ENCODE measurements at places on chromosomes 3 and 15.

DNA sequence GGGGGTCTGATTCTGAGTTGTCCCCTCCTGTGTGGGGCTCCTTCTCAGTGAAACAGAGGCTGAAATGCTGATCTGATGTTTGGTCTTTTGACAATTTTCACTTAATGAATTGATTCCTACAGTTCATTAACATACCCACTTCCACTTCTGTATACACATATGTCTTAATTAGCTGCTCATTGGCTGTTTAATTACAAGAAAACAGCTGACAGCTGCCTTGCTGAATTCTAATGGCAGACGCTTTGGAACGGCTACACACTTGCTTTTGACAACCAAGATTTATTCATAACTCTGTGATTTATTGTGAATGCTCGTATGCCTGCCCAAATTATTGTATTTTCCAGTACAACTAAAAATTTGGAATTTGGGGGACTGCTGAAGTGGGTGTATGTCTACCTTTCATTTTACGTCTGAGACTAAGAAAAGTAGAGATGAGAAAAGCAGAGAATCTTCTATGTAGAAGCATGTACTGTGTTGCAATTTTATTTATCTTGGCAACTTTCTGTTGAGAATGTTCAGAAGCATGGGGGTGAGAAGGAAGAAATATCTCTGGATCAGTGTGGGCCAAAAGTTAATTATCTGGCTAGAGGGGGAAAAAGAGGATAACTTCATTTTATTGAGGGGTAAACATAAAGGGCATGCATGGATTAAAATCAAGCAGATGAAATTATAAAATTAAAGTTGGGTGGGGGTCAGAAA lies 46.5 kb upstream of the ICE2 start:
- no peak for DNase-seq

- peak; percentile 94 for DNase-seq
These were observed at the start of gene HSPBAP1 for GRCh38 chr3:122793568-122794416. Gene HSPBAP1 (minus strand): TSS chr3:122793831. CDS start chr3:122793680, 151 bp downstream.

- no peak for DNase-seq
These were observed 363.6 kb upstream of the CCDC54 start for GRCh38 chr3:107013641-107014040.

GRCh38 chr3:143654906-143655305 lies 193.4 kb downstream of the SLC9A9 start:
- no peak for DNase-seq

- DNase-seq = peak; percentile 16
These were observed 83.8 kb downstream of the APBA2 start for GRCh38 chr15:28969511-28970085.

DNA sequence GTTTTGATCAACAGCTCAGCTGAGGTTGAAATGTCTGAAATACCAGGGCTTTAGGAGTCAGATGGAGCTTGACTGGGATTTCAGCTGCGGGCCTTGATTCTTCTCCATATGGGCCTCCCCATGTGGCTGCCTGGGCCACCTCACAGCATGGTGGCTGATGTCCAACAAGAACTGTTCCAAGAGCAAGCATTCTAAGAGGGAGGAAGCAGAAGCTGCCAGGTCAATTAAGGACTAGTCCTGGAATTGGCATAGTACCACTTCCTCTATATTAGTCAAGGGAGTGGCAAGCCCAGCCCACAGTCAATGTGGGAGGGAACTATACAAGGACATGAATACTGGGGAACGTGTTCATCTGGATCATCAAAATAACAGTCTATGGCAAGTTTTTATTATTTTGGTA lies 181.7 kb upstream of the ANKRD28 start:
- no peak for DNase-seq

DNA sequence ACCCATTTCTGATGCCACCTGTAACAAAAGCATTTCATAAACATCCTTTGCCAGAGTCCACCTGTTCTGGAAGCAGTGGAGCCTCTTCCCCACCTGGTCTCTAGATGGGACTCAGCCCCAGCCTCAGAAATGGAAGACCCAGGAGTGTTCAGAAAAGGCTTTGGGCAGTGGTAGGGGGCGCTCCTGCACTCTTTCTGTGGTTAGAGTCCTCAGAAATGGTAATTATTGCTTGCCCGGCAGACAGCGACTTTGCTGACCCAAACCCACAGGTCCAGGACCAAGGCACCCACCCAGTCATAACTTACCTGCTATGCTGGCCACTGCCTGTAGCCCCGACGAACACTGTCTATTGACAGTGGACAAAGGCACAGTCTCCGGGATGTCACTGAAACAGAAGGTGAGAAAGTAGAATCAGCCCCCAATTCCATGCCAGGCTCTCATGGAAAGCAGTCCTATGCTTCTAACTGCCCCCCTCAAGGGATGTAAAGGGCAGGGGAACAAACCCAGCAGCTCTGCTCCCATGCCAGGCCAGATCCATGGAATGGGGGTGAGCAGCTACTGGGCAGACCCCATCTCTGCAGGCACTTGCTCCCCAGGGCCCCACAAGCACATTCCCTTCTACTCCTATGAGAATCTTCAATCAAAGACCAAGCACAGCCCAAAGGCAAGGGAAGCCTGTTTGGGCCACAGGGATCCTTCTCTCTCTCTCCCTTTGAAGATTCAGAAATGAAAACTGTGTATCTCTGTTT lies 5.1 kb downstream of the ACAA1 start:
- no peak for DNase-seq

DNA sequence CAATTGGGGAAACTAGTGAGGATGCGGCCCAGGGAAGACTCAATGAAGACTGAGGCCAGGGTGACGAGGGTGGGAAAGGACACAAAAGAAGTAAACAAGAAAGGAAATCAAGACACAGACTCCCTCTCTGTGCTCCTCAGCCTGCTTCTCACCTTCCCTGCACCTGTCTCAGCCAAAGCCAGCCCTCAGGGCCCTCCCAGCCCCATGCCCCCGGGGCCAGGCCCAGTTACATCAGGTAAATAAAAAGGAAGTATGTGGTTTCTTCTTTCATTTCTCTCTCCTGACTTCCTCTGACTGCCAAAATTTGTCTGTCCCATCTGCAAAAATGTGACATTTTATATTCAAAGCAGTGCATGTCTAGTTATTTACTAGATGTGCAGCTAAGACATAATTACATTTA lies 328.0 kb downstream of the UACA start:
- no peak for DNase-seq

DNA sequence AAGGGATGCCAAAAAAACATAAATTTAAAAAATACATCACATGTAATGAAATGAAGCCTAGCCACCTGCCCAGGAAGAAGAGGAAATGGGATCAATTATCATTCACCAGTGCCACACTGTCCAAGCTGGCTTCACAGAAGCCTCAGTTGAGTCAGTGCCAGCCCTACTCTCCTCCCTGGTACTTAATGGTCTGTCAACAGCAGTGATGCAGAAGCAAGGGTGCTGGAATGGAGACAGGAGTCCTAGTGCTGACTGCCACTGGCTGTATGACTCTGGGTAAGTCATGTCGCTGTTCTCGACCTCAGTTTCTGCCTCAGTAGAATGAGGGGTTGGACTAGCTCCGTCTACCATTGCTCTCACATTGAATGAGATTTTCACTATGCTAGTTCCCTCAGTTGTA lies 78.5 kb upstream of the LARS2 start:
- no peak for DNase-seq

DNA sequence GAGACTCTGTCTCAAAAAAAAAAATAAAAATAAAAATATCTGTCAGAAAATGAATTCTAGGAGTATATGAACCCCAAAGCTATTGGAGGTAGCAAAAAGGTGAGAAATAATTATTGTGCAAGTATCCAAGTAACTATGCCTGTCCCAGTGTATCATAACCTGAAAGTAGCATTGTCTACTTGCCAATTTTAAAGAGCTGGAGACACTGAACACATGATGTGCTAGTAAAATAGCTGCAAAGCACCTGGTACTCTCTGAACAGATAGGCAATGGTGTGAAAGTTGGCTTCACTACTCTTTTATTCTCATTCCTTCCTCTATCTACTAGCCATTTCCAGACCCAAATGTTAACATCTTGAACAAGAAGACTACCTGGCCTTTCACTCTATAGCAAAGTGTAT lies 208.9 kb downstream of the FOXP1 start:
- DNase-seq = no peak

DNA sequence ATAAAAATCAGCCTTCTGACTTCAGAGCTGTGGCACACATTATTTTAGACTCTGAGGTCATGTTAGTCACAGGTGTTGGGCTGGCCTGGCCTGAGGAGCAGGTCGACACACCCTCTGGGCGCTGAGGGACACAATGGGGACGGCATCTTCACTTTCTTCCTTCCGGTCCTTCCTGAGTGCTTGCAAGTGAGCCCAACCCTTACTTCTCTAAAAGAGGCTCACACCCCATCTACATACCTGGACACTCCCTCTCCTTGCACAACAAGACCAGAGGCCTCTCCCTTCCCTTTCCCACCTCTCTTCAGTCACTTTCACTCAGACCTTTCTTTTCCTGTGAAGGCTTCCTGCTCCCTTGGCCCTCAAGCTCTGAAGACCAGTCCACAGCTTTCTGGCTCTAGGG lies 85.4 kb downstream of the XXYLT1 start:
- no peak for DNase-seq

GRCh38 chr3:46462111-46462510 lies 2.6 kb downstream of the LTF start:
- DNase-seq = no peak

- DNase-seq = no peak
These were observed 125.1 kb downstream of the SHQ1 start for GRCh38 chr3:72722930-72723726.

- DNase-seq = no peak
These were observed 334.7 kb downstream of the THSD4 start for GRCh38 chr15:71449956-71450355.

DNA sequence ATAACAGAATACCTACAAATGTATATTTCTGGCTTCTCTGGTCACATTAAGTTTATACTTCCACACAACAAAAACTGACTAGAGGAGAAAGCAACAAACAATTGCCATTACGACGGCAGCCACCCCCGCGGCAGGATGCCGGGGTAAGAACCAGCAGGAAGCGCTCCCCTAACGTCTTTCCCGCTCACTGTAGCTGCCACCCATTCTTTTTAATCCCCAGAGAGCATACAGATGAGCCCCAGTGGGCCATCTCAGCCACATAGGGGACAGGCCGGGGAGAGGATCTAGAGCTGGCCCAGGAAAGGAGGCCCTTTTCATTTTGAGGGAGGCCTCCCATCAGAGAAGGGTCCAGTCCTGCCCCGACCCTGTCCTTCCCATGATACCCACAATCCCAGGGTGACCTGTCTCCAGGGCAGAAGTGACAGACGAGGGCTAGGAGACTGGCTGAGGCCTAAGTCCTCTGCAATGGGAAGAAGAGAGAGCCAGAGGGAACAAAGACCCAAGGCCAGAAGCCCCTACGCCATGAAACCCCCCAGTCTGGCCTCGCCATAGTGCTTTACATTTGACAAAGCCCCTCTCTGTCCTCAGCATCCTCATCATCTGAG lies 3.6 kb upstream of the CALML4 start:
- no peak for DNase-seq

- peak; percentile 41 for DNase-seq
These were observed 79.1 kb downstream of the NTRK3 start for GRCh38 chr15:88177451-88177850.

GRCh38 chr3:187996609-187997008 lies 157.3 kb upstream of the LPP start:
- DNase-seq = no peak

GRCh38 chr3:62249855-62250543 lies 123.4 kb downstream of the FEZF2 start:
- DNase-seq = no peak

DNA sequence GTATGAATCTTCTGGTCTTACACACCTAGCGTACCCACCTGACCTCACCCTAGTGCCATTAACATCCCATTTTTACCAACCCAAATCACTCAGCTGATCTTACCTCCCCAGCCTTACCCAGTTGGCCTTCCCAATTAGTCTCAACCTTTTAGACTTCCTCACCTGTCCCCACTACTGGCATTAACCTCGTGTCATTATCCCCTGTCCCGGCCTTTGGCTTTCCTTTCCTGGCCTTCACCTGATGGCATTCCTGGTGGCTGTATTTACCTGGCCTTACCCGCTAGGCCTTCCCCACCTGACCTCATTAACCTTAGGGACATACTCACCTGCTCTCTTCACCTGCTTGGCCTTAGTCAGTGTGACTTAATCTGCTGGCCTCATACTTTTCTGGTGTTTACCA lies 104.1 kb downstream of the IL12A start:
- no peak for DNase-seq

DNA sequence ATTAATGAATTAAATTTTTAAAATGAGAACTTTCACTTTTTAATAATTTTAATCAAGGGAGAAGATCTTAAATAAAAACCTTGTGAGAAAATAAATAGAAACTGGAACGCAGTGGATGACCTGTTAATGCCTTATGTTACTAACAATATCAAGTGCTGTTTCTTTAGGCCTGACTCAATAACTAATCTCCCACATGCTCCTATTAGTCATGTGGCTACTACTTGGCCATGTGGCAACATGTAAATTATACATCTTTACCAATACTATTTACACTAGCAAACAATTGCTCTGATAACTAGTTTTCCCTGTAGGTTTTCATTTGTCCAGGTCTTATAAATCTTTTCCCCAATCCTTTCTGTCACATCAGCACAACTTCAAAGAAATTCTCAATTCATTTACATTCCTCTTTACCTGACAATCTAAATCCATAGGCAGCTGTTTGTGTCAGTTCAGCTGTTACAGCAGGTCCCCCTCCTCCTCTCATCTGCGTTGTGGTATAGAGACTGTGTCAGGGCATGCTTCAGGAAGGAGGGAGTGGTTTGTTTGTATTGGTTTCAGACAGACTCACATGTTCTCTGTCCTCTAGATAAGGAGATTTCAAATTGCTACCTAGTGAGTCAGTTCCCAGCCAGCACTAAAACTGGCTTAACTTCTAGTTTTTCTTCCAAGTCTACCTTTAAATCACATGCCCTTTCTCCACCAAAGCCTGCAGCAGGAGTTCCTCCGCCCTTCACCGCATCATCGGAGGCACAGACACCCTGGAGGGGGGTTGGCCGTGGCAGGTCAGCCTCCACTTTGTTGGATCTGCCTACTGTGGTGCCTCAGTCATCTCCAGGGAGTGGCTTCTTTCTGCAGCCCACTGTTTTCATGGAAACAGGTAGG lies 11.3 kb upstream of the C3orf52 start:
- DNase-seq = peak; percentile 90

DNA sequence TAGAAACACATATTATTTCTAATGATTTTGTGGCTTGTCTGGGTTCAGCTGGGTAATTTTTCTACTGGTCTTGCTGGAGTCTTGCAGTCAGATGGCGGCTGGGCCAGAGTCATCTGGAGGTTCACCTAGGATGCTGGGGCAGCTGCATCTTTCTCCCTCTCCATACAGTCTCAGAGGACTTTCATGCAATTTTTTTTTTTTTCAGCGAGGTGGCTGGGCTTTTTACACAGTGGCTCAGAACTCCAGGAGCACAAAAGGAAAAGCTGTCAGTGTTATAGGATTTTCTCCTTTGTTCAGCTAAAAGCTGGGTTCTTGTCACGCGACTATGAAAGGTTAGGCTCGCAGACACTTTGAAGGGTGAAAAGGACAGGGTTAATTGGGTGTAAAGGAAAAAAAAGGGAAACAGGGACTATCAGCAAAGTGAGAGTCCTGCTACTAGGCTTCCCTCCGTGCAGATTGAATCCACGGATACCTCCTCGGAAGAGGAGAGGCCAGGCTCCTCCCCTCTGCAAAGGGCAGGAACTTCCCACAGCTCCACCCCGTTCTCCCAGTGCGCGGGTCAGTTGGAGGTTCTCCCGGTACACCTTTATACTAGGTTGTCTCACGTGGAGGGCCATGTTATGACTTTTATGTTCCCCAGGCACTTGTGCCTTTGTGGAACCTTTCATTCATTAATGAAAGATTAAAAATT lies 44.3 kb downstream of the ADGRG7 start:
- no peak for DNase-seq

All from urothelium cell line (cell line).